Right renal cortex interstitium (tissue), 3 donors: ENCODE measurements at places on chromosomes 2 and 18.

DNA sequence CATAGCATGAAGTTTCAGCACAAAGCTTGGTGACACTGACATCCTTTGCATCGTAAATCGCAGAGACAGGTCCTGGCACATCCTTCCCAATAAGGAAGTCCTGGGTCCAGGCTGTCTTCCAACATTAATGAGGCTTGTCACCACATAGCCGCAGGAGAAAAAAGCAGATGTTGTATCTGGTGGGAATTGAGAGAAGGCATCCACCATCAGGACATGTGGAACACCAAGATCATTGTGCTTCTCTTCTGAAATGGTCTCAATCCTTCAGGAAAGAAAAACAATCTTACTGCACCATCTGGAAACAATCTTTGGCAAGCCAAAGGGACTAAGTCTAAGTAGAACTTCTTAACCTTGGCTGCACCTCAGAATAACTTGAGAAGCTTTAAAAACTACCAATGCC is 119.0 kb upstream of the ARHGAP28 start:
- DNase-seq, result no peak

DNA sequence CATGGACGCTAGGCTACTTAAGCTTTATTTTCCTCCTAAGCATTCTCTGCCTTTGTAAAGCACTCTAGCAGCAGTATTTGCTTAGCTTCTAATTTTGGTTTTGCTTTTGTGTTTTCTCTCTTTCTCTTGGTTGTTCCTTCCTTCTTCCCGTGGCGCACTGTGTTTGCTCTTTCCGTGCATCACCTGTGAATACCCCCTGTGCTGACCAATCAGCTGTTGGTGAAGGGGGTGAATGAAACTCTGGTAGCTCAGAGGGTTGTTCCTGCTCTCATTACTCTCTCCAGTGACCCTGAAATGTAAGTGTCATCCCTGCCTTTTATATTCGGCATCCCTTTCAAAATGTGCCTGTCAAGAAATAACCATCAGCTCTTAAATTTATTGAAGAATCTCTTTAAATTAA is 45.5 kb upstream of the TNFRSF11A start:
- DNase-seq, result no peak

- no peak for DNase-seq
These were observed 17.3 kb downstream of the KLHL29 start for GRCh38 chr2:23402205-23402740.

DNA sequence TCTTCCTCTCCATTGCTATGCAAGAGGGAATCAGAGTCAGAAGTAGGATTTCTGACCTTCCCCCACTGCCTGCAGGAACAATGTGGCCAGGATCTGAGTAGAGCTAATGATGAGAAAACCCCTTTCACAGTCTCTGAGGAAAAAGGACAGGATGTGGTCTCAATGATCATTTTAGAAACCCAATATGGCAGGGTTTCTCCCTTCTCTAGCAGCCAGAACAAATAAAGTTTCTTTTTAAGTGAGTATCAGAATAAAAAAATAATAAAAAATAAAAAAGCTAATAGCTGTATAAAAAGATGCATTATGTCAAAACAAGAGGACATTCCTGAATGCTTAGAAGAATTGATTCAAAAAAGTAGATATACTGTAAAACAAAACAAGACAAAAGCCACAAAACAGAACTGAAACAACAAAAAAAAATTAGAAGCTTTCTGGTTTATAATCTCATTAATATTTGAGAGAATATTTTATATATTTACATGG is 1124.9 kb upstream of the ZEB2 start:
- DNase-seq, result no peak

GRCh38 chr2:173547499-173547898 is 192.8 kb downstream of the CDCA7 start:
- DNase-seq, result no peak

- no peak for DNase-seq
These were observed 17.1 kb upstream of the CACNB4 start for GRCh38 chr2:152115952-152116351.

- no peak for DNase-seq
These were observed 1.7 kb downstream of the MAP2 start for GRCh38 chr2:209425471-209426071.

- DNase-seq, result no peak
These were observed 69.3 kb downstream of the LBH start for GRCh38 chr2:30300456-30301221.

DNA sequence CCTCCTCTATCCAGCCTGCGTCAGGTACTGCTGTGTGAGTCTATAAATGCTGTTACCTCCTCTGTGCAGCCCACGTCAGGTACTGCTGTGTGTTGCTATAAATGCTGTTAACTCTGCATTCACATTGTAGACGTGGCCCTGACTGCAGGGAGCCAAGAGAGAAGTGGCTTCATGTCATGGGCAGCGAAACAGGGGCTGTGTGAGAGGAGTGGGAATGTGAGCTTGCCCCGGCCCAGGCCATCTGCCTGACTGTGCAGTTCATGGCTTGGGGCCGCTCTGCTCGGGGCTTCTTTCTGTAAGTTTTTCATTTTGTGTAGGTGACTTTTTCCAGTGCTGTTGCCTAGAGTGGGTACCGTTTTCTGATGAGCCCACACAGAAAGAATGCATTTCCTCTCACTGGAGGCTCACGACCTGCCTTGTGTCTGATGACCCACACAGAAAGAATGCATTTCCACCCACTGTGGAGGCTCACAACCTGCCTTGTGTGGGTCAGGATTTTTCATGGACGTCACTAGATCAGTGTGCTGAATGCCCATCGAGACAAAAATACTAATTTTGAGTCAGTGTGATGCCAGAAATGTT is 104.5 kb downstream of the SNTG2 start:
- DNase-seq, result no peak

DNA sequence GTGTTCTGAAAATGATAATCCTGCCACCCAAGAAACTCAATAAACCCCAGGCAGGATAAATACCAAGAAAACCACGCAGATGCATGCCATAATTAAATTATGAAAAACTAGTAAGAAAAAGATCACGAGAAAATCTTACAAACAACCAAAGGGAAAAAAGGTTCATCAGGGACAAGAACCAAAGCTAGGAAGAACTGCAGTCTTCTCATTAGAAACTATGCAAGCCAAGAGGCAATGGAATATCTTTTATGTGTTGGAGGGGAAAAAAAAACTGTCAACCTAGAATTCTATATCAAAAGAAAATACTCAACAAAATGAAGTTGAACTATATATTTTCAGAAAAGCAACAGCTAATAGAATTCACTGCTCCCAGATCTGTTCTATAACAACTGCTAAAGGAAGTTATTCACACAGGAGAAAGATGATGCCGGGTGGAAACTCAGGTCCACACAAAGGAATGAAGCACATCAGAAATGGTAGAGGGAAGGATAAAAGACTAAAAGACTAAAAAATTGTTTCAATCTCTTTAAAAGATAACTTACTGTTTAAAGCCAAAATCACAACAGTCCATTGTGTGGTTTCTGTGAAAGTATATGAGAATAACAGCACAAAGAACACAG is 55.0 kb downstream of the NDUFA10 start:
- DNase-seq, result no peak

DNA sequence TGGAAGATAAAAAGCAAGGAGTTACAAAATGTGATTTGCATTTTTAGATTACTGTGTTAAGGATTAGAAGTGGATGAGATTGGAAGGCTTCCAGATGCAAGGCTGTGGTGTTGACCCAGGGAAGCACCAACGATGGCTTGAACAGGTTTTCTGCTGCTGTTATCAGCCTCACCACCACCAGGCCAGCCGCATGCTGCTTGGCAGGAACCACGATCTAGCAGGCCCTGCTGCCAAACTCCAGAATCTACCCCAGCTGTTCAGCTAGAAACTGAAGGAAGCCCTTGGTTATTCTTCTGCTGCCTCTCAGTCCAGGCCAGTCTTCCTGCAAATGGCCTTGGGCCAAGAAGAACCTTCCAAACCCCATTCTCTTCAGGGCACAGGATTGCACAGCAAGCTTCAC is 133.9 kb downstream of the MTCL1 start:
- no peak for DNase-seq

- DNase-seq, result no peak
These were observed 167.5 kb downstream of the MCFD2 start for GRCh38 chr2:46748121-46748520.

DNA sequence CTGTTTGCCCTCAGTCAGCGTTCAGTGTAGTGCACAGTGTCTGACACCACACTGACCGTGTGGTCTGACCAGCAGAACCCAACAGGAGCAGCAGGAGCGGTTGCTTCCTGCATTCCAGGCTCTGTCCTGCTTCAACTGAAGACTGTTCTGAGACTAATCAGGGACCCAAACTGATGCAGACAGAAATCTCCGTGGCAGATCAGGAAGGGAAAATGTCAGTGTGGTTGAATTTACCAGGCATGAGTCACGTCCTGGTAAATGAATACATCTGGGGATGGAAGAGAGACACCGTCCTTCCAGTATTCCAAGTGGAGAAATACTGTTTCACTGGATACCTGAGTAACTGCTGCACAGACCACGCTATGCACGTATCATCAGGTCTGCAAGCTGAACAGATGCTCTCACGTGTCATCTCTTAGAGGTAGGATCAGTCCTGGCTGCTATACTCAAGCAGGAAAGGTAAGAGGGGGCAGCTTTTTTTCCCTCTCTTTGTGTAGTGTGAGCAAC is 223.6 kb upstream of the EPAS1 start:
- no peak for DNase-seq

DNA sequence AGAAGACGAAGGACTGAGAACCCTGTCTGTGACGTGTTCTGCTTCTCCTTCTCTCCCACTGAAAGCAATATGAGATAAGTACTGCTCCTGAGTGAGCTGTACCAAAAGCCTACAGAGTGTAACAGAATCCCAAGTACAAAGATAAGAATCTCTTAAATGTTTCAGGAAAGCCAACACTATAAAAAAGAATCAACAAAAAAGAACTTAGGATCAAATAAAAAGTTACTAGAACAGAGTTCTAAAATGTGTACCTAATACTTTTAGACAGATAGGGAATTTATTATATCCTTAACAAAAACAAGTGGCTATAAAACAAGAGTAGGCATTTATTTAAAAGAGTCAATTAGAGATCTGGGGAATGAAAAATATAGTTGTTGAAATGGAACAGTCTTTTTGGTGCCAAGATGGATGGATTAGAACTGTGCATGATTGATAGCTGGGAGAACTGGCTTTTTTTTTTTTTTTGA is 49.0 kb downstream of the NCOA1 start:
- no peak for DNase-seq

DNA sequence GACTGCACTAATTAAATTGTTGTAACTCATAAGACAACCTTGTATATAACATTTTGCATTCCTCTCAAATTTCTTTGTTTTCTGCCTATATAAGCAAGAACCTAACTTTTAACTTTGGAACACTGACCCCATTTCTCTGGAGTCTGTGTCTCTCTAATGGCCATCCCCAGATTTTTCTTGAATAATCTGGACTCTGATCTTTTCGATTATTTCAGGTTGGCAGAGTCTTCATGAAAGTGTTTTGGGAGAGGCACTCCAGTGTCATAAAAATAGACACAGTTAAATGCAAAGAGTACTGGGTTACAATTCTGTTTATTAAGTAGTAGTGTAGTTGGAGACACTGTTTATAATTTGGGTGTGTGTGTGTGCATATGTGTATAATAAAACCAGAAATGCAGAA is 1467.7 kb upstream of the CELF4 start:
- no peak for DNase-seq

DNA sequence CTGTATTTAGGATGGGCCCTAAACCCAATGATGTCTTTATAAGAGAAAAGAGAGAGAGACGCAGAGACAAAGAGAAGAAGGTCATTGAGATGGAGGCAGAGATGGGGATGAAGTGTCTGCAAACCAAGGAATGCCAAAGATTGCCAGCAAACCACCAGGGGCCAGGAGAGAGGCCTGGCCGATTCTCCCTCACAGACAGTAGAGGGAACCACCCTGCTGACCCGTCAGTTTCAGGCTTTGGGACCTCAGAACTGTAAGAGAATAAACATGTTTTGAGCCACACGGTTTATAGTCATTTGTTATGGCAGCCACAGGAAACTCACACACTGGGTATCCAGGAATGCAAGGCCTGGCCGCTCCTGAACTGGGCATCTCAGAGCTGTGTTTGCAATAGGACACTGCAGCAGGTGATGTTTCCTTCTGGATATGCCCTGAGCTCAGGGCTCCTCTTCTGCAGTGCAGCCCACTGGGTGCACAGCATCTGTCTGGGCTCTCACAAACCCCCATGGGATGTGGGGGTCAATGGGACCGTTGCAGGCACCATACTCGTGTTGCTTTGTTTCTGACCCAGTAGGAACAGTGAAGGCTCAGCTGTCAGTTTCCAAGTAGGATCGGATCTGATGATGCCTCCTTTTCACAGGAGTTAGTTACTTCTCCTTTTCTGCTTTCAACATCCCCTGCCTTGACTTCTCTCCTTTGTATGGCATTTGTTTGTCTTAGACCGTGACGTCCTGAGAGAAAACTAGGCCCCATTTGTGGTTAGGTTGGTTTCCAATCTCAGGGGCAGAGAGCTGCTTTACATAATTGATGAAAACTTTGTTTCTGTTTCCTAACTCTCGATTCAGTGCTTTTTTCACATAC is 20.8 kb downstream of the PTPN18 start:
- DNase-seq, result no peak

GRCh38 chr18:9751371-9752031 is 43.4 kb downstream of the RAB31 start:
- no peak for DNase-seq

DNA sequence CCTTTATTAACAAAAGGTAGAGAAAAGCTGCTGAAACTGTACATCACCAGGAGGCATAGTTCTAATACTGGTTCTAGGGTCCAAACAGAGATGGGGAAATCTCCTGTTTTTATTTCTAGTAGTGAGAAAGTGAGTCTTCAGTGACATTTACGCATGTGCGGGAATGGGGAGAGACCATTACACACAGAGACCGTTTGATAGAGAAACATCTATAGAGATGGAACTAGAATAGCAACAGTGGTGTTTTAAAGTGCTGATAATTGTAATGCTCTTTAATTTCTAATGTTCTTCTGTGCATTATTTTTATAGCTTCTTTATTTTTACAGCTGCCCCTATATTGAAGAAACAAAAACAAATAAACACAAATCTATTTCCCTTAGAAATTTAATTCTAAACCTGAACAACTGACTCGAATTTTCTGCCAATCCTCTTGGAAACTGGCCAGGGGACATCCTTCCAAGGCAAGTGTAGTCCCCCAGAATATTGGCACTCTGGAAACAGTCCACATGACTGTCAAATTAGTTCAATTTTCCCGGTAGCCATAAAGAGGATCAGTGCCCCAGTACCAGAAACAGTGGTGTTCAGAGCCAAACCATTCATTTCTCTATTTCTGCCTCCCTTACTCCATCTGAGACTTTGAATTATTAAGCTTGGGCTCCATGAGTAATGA is 260.9 kb downstream of the ICOS start:
- no peak for DNase-seq

GRCh38 chr2:7999683-8000476 is 682.0 kb upstream of the ID2 start:
- no peak for DNase-seq

DNA sequence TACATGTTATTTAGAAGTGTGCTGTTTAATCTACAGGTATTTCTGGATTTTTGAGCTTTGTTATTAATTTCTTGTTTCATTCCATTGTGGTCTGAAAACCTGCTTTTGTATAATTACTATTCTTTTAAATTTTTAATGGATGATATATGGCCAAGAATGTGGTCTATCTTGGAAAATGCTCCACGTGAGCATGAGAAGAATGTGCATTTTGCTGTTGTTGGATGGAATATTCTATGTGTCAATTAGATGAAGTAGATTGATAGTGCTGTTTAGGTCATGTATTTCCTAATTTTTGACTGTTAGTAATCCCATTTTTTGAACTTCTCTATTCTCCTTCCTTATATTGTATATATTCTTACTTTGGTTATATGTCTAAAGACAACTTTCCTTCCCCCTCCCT is 19.9 kb upstream of the TTN start:
- DNase-seq, result no peak

- no peak for DNase-seq
These were observed 88.7 kb upstream of the ATL2 start for GRCh38 chr2:38465789-38466127.
